ENCODE measurements at places on chromosomes 16 and 17.

- DNase-seq: no peak
Observed at GRCh38 chr16:60712144-60712543, 1324.1 kb downstream of the CDH8 start.

- no peak for DNase-seq
Observed at GRCh38 chr16:3032624-3033023, 4.1 kb downstream of the BICDL2 start.

DNA sequence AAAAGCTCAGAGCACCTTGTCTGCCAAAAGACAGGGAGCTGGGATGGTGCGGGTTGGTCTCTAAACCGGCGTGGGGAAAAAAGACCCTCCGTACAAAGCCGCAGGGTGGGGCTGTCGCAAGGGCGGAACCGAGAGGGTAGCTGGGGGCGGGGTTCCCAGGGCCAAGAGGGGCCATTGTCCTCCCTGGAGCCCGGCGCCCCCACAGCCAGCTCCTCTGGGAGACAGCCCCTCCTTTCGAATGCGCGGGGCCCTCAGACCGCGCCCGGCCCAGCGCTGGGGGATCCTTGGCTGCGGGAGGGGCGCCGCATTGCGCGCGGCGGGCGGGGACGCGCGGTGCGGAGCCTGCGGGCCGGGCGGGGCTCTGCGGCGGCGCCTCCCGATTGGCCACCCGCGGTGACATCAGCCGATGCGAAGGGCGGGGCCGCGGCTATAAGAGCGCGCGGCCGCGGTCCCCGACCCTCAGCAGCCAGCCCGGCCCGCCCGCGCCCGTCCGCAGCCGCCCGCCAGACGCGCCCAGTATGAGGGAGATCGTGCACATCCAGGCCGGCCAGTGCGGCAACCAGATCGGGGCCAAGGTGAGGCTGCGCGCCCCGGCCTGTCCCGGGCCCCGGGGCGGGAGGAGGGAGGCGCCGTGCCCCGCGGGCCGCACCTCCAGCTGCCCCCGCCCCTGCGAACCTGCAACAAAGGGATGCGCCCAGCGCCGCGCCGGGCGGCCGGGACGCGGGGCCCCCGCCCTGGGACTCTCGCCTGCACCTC is at the start of gene TUBB3:
Gene TUBB3 (plus strand): TSS at position 459 of the 756 bp plus-strand sequence. CDS start 60 bp downstream, at position 519.
- peak; percentile 75 for DNase-seq

- DNase-seq: no peak
Observed at GRCh38 chr17:77675411-77675810, 283.1 kb upstream of the TNRC6C start.
